Tongue (tissue), 3 donors: ENCODE measurements at places on chromosomes 7 and 10. TPM values are rescaled to one million over a fixed set of nuclear protein-coding genes. Genes with fewer than 3 reads are reported as not detected.

NPSR1 gene
- total RNA-seq = not detected

GNG11 gene
- 31.6 TPM for total RNA-seq

GRID1 gene
- 1.4 TPM for total RNA-seq

OR6V1 gene
- not detected for total RNA-seq

TEX36 gene
- not detected for total RNA-seq

GRM3 gene
- total RNA-seq = not detected

CACNA2D1 gene
- total RNA-seq = 197 TPM

PRKCQ gene
- 15.2 TPM for total RNA-seq

CPA2 gene
- not detected for total RNA-seq

OR2A25 gene
- total RNA-seq = not detected

STEAP1B gene
- 3.0 TPM for total RNA-seq

PDE6C gene
- not detected for total RNA-seq

ZC3HAV1L gene
- total RNA-seq = 40.6 TPM

PRPS1L1 gene
- total RNA-seq = not detected

PON3 gene
- total RNA-seq = 7.2 TPM

PRKRIP1 gene
- total RNA-seq = 35.2 TPM

GHRHR gene
- not detected for total RNA-seq

CALHM1 gene
- 0.10 TPM for total RNA-seq

FOXI2 gene
- total RNA-seq = not detected

TMEM176A gene
- 13.6 TPM for total RNA-seq

CCDC172 gene
- not detected for total RNA-seq

CCDC146 gene
- 16.9 TPM for total RNA-seq

LBX1 gene
- 5.6 TPM for total RNA-seq

TACC2 gene
- total RNA-seq = 128 TPM

NRF1 gene
- 19.6 TPM for total RNA-seq

DGKI gene
- total RNA-seq = 5.6 TPM

ADAM22 gene
- 16.7 TPM for total RNA-seq

PTF1A gene
- total RNA-seq = not detected

OR2A7 gene
- 8.6 TPM for total RNA-seq

CYP2W1 gene
- total RNA-seq = 19.1 TPM

SUGCT gene
- 9.9 TPM for total RNA-seq

TFPI2 gene
- 2.6 TPM for total RNA-seq

CDK14 gene
- 29.3 TPM for total RNA-seq

BAMBI gene
- total RNA-seq = 2.1 TPM

ZNF117 gene
- 20.4 TPM for total RNA-seq
